ENCODE measurements at places on chromosomes 4 and X.

DNA sequence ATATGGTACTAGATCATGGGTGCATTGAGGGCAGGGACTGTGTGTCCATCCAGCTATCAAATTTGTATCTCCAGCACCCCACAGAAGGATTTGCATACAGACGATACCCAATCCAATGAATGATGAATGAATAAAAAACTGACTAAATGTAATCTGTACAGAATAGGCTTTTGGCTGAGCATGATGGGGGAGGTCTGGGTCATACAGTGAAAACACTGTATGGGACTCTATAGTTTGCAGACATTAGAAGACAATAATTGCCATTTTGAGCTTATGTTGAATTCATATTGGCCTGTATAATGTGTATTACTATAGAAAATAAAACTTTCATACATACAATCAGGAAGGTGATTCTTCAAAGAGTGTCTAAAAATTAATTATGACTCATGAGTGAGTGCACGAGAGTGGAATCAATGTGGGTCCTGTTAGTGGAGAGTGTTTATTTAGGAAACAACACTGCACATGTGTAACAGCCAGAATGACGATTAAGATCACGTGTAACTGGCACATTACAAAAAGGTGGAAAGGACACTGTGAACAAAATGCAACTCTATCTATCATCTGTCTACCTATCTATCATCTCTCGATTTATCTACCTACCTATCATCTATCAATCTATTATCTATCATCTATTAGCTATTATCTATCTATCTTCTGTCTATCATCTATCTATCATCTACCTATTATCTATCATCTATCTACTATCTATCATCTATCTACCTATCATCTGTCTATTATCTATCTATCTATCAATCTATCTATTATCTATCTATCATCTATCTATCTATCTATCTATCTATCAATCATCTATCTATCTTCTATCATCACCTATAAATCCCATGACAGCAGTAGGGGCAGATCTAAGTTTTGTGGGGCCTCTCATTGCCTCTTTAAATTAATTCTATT, 201.3 kb downstream of the PTTG2 start:
- DNase-seq, result peak; percentile 32

- no peak for DNase-seq
These were observed 33.7 kb downstream of the FRMD7 start for GRCh38 chrX:132094164-132094563.

DNA sequence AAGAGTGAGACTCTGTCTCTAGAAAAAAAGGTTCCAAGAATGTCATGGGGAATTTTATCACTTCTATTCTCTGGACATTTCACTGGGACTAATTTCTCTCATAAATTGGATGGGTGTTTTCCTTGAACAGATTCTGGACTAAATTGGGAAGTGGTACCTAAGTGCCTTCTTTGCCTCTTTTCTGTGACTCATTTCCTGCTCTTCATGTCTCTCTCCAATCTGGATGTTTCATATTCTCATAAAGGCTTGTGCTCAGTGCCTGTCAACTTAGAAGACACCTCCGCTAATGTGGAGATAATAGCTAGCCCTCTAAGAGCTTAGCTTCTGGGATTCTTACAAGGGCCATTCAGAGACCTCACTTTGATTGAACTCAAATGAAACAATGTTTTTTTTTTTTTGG, 38.0 kb upstream of the IGFBP7 start:
- no peak for DNase-seq

DNA sequence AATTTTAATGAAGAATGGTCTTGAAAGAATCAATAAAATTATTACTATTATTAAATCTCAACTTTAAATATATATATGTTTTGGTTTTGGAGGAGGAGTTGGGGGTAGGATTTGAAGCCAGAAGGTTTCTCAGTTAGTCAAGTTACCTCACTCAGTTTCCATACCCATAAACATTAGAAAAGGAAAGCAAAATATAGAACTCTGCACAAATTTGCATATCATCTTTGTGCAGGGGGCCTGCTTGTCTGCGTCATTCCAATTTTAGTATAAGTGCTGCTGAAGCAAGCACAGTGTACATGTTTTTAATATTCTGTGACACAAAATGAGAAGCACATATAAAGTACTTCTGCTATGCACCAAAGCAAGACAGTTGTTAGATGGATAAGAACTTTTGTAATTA, 47.5 kb upstream of the SCRG1 start:
- no peak for DNase-seq

DNA sequence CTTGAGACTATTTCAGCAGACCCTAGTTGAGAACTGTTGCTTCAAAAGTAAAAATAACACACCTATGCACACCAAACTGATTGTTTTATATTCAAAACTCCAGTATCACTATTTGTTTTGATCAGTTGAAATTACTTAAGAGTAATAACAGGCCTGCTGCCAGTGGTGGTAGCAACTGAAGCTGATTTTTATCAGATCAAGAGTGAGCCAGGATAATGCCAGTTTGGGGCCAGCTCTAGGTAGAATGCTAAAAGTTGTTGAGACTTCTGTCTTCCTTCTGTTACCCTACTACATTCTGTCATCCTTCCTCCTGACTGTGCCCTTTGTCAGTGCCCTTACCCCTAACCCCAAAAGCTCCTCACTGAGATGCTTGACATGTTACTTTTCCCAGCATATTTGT, 228.7 kb upstream of the SPRY1 start:
- no peak for DNase-seq

DNA sequence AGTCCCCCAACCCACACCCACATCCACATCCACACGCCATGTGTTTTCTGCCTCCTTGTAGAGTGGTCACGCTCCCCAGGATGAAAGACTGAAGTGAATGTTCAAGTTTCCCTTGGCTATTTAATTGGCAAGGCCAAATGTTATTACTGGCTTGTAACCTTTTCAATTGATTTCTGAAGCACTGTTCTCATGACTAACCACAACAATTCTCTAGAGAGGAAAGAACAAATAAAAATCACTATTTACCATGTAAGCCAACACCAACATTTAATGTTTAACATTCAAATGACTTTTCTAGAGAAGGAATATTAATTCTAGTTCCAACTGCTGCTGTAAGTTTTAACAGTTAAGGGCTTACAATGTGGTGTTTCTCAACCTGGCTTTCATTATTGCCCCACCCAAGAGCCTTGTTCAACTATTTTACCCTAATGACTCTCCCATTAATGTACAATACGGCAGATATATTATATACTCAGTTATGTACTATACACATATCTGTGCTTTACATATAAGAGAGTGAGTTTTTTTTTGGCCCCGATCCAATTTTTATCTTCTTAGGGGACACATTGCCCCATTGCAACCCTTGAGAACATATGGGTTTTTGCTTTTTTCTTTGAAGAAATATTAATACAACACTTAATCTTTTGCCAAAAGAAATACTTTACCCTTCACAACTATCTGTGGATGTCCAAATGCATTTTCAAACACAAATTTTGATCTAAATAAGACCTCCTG, 46.5 kb downstream of the RELL1 start:
- no peak for DNase-seq
